ENCODE measurements at places on chromosomes 6 and 20.

- DNase-seq: no peak
These were observed 29.9 kb upstream of the PKHD1 start for GRCh38 chr6:52117352-52117751.

GRCh38 chr6:114240796-114241195, 102.0 kb downstream of the HS3ST5 start:
- no peak for DNase-seq

GRCh38 chr20:59387891-59388290, 87.5 kb downstream of the EDN3 start:
- no peak for DNase-seq

- no peak for DNase-seq
These were observed 1.9 kb downstream of the RRBP1 start for GRCh38 chr20:17679941-17680835.

GRCh38 chr6:34601706-34602105, 45.6 kb upstream of the SPDEF start:
- peak; percentile 96 for DNase-seq

DNA sequence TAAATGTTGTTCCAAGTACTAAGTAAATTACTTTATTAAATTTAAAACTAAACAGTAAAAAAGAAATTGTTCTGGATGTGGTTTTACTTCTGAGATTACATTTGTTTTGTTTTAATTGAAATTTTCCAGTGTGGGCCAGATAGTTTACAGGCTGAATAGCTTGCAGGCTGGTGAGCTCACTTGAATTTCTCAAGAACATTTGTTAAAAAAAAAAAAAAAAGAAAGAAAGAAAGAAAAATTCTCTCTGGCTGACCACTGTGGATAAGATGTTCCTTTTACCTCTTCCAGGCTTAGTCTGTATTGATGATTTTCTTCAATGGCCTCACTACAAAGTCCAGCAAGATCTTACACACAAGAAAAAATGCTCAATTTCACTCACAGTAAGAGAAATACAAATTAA, 85.4 kb downstream of the PLCG1 start:
- no peak for DNase-seq

GRCh38 chr6:69386426-69386825, 410.4 kb downstream of the LMBRD1 start:
- DNase-seq: no peak

DNA sequence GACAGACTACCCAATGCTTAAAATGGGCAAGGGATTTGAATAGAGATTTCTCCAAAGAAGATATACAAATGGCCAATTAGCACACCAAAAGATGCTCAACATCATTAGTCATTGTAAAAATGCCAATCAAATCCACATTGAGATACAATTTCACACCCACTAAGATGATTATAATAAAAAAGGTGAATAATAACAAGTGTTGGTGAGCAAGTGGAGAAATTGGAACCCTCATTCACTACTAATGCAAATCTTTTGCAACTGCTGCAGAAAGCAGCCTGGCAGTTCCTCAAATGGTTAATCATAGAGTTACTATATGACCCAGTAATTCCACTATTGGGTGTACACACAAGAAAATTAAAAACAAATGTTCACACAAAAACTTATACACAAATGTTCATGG, 12.4 kb downstream of the LHFPL5 start:
- DNase-seq: no peak

GRCh38 chr6:88605271-88605670, 358.1 kb downstream of the RNGTT start:
- no peak for DNase-seq

- DNase-seq: no peak
These were observed 14.3 kb upstream of the FAM135A start for GRCh38 chr6:70398783-70399728.

DNA sequence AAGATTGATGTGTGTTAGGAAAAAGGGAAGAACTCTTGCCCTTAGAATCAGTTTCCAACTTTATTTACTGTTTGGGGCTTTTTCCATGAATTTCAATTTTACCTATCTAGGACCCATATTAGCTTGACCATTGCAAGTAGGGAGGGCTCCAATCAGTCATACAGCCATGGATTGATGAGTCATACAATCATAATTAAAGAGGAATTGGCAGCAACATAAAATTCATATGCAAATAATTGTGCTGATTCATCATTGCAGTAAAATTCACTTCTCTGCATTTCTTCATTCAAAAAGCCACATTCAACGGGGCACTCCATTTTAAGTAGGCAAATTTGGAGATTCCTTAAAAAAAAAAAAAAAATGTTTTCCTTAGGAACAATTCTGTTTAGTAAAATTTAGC, 1016.4 kb downstream of the KIF16B start:
- DNase-seq: no peak

DNA sequence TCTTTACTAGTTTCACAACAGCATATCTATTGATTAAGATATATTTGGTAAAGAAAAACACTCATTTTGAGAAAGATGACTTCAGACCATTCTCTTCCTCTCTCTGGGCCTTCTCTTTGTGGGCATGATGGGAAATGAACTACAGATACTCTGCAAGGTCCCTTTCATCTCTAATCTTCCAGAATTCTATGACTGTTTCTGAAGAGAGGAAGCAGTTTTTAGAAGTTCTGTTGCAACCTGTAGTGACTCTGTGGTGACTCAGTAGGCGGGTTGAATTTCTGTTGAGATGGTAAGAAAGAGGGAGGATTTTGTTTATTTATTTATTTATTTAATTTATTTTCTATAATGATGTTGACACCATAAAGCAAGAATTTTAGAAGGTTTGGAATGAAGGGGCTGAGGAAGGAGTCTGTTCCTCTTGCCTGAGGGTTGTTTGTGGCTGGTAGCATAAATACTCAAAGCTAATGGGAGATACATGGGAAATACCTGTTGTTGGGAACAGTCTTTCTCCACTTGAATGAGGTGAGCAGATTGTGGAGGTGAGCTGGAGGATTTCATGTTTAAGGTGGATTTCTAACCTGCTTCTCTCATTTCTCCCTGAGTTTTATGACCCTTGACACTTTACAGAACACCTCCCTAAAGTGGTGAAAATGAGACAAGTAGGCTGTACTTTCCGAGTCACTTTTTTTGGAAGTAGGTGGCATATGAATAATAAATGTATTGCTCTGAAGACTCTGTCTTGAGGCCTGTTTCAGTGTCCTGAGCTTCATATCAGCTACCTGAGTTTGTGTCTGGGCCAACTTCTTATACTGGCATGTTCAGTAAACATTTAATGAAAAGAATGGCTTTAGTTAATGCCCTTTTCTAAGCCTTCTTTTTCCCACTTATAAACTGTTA, 15.0 kb downstream of the ACSS2 start:
- DNase-seq: no peak

GRCh38 chr6:170459451-170459850, 93.7 kb downstream of the PSMB1 start:
- DNase-seq: no peak

DNA sequence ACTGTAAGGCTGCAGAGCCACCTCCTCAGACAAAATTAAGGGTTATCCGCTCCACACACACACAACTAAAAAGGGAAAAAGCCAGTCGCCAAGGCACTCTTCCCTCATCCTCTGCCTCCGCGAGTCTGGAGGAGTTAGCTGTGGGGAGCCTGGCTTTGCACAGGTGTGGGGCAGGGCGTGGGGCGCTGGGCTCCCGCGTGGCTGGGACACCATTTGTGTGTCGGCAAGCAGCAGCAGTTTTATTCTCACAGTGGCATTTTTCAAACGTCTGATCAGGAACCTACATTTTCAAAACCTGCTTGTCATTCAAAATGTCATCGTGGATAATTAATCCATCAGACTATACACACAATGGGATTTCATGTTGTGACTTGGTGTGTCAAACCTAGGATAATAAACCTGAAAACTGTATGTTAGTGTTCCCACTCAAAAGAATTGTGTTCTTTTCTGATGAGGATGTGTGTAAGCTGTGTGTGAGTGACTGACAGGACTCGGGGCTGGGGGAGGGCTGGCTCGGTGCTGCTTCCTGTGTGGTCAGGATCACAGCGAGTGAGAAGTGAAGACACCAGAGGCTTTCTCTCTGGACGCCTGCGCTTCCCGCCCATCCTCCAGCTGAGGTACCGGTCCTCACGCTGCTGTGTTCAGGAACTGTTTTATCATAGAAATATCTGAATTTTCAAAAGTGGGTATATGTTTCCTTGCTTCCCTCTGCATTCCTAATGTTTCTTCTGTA, 83.1 kb downstream of the IRF4 start:
- DNase-seq: peak; percentile 70

DNA sequence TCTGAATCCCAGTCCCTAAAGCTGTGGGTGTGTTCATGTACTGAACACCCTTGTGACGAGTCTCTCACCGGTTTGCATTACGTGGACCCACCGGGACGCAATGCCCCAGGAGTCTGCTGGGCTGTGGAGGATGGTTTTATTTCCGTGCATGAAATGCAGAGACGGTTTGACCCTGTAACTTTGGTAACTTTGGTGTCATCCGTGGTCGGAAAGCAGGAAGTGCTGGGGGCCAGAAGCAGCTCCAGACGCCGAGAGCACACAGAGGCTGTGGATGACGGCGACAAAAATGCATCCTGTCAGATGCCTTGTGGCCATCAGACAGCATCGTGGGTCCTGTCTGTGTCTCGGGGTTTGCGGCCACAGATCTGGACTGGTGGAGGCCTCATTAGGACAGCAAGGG, 7.2 kb downstream of the BHLHE23 start:
- no peak for DNase-seq

DNA sequence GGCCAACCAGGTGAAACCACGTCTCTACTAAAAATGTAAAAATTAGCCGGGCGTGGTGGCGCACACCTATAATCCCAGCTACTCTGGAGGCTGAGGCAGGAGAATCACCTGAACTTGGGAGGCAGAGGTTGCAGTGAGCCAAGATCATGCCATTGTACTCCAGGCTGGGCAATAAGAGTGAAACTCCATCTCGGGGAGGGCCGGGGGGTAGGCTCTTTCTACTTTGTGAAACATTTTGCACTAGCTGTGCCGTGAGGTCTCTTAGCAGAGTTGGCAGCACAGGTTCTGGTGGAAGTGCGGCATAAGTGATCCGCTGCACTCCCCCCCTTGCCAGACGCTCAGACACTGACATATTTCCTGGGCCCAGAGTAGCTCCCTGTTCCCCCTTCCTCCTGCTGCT, 24.5 kb downstream of the PSMG4 start:
- peak; percentile 67 for DNase-seq

DNA sequence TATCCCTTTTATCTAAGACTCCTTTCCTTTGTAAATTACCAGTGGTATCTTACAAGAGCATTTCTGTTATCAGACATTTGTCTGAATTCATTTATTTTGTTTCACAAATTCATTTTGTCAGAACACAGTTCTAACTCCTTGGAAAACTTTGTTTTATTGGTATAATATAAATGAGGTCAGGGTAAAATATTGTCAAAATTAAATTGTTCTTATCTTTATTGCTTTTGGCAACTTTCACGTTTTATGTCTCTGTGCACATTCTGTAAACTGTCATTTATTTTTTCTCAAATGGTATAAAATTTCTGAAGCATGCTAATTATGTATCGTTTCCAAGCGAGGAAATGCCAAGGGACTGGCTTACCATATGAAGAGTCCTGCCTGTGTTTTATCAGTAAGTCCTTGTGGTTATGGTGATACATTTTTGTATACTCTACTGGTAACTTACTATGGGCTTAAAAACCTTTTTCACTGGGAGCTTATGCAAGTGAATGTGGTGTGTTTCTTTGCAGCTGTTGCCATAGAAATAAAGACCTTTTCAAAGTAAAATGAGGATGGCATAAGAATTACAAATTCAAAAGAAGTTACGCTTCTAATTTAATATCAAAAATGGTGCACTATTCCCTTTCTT, 214.2 kb downstream of the COL19A1 start:
- peak; percentile 36 for DNase-seq

- no peak for DNase-seq
These were observed 60.3 kb downstream of the WDR27 start for GRCh38 chr6:169641461-169642085.

All from brain (organoid and tissue), 16 donors.